ENCODE measurements at places on chromosomes 5 and 9. TPM values are rescaled to one million over a fixed set of nuclear protein-coding genes. Genes with fewer than 3 reads are reported as not detected.

GRCh38 chr5:169933127-169933526 is 47.2 kb downstream of the INSYN2B start:
- no peak for DNase-seq

GRCh38 chr5:57716661-57717060 is 234.1 kb upstream of the ACTBL2 start:
- no peak for DNase-seq

DNA sequence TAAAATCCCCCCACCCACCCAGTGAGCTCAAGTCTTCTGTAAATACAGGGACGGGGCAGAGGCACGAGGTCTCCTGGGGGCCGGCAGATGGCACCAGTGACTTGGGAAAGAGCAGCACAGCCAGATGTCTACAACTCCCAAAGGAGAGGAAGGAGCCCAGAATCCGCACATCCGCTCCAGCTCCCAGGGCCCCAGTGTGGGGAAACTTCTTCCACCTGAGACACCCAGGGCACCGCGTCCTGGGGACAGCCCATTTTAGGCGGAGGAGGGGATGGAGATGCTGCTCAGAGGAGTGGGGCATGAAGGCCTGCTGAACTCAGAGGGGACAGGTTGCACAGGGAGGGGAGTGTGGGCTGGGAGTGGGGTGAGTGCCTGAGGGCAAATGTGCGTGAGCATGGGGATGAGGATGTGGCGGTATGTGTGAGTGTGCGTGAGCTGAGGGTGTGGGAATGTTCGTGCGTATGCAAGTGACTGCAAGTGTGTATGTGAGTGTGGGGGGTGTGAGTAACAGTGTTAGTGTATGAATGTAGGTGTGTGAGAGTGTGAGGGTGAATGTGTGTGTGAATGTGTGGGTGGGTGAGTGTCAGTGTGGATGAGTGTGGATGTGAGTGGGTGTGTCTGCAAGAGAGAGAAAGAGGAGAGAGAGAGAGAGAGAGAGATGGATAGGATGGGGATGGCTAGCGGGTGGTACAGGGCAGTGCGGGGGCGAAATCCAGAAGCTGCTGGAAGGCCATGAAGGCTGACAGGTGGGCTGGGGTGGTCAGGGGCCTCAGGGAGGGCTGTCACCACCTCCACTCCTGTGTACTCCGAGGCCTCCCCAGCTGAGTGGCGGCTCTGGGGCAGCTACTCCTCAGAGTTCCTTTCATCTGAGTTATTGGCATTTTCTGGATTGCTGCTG is 63.5 kb downstream of the DUSP1 start:
- DNase-seq, result no peak

The HEMGN gene
- not detected for total RNA-seq

The LPAR1 gene
- 47.9 TPM for total RNA-seq

The PCDHB8 gene
- 1.9 TPM for total RNA-seq

All from sigmoid colon (tissue), 7 donors.